Stimulated activated CD4-positive, alpha-beta T cell treated with anti-CD3 and anti-CD28 coated beads, Interleukin-12 subunit alpha, Interleukin-12 subunit beta, amount 100 ng/mL, for 24 hours (primary cell): ENCODE measurements at places on chromosomes 12 and 14.

DNA sequence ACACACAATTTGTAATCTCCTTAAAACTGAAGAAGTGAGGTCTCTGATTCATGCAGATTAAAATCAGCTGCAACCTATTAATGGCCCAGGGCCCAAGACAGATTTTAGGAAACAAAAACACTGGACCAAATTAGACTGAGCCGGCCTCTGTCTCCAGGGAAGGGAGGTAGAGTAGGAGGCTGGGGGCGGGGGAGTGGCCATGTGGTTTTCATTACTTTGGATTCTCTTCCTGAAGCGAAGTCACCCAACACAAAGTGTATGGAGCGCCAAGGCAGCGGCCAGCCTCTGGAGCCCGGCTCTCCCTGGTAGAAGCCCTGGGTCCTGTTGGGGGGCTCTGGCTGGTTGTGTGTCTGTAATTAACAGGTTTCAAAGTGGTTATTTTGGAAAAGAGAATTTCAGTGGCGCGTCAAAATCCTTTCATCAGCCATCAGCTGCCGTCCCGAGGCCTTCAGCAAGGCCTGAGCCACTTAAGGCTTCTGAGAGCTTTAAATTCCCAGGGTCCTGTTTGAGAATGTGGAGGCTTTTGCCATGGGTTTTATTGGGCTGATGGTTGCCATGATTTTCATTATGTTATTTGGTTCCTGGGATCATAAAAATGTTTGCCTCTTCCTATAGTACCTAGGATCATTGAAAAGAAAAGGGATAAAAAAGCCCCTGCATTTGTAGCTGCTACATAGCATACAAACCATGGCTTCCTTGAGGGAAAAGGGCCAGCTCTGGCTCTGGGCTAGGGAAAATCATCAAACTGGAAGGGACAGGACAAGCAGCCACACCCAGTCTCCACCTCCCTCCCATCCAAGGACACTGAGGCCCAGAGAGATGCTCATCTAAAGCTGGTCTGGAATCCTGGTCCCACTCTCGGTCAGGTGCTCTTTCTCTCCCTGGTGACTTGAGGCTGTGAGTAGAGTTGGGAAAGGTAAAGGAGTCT lies 282.4 kb downstream of the ZFP36L1 start:
- no peak for DNase-seq

- no peak for DNase-seq
Observed at GRCh38 chr14:76456891-76457586, 81.1 kb downstream of the ESRRB start.

- DNase-seq = peak; percentile 9
Observed at GRCh38 chr14:88189417-88190191, 133.5 kb downstream of the KCNK10 start.

DNA sequence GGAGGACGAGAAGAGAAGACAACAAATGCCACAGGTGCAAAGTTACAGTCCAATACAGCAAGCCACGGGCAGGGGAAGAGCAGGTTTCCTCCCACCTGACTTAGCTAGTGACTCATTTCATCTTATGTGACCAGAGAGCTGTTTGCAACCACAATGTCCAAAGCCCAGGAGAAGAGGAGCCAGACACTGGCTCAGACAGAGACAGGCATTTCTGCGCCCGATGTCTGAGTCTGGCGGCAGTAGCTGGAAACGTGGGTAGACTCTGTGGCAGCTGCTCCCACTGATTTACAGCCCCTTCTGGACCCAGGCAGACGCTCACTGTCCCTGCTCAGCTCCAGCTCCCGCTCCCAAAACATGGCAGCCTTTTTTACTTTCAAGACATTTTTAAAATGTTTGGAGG lies 60.0 kb downstream of the CHGA start:
- no peak for DNase-seq

DNA sequence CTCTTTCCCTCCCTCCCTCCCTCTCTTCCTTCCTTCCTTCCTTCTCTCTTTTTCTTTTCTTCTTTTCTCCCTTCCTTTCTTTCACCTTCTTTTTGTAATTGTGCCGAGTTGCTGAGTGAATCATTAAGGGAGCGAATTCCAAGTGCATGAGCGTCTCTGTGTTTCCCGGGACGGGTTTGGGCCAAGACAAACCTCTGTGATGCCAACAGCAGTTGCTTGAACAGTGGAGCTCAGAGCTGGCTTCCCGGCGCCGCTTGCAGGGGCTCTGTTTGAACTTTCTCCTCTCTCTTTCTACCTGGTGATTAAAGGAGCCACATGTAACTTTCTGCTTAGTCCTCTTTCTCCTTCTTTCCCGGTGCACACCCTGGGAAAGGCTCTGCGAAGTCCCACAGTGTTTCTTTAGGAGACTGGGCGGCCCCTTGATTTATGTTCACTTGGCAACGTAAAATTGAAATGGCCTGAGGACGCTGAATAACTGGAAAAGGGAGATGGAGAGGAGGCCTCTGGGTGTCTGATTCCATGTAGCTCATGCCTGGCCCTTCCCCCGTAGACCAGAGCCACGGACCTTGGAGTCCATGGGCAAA lies 33.7 kb upstream of the MAP1LC3B2 start:
- DNase-seq = no peak

DNA sequence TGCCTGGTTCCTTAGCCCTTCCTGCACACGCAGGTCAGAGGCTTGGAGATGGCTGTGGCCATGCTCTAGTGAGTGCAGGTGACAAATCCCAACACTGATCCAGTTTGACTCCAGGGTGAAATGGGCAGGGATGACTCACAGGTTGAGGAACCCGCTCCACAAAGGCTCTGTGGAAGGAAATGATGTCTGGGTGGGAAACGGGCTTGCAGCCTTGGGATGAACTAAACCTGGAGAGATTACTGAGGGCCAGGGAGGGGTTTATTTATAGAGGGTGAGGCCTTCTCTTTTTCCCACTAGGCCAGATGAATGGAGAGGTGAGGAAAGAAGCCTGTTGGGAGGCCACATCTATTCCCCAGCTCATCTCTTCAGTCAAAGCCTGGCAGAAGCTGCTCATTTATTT lies 29.3 kb upstream of the EMP1 start:
- no peak for DNase-seq

DNA sequence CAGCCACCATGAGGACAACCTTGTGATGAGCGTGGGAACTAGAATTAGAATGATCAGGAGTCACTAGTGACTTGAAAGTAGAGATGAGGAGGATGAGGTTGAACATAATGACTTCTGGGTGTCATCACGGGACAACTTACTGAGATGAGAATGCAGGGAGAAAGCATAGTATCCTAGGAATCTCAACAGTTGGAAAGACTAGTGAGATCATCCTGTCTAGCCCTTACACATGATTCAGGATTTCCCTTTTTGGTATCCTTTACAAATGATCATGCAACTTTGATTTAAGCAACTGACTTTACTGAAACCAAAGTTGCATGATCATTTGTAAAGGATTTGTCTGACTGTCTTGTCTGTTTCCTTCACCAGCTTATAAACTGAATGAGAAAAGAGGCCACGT lies 51.8 kb upstream of the HIF1A start:
- no peak for DNase-seq

GRCh38 chr12:19214020-19214419 lies 84.5 kb downstream of the PLEKHA5 start:
- DNase-seq = no peak

GRCh38 chr12:75995691-75996090 lies 35.9 kb downstream of the PHLDA1 start:
- DNase-seq = no peak

- DNase-seq = no peak
Observed at GRCh38 chr14:104979758-104980610, 1.8 kb upstream of the AHNAK2 start.

DNA sequence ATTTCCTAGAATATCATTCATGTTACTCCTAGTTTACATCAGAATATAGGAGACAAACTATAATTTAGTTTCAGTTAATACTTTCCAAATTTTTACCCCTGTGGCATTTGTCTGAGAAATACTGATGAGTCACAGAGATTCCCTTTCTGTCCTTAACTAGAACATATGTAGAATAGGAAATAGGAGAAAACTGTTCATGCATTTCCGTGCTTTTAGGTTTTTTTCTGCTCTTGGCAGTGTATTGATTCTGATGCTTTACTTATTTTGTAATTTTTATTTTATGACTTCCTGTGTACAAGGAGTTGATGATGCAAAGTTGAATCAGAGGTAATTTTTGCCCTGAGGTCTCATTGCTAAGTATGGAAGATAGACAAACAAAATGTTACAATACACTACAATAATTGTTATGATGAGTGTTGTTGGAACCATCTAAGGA lies 23.0 kb downstream of the MNAT1 start:
- no peak for DNase-seq

- DNase-seq = no peak
Observed at GRCh38 chr12:27807063-27807703, 27.1 kb upstream of the MANSC4 start.
